Esophagus squamous epithelium (tissue), 5 donors: ENCODE measurements at places on chromosomes 5 and 9.

- no peaks in the 10 kb centered on the region for H3K27me3 ChIP-seq
- H3K4me3 ChIP-seq = no peak within 1 kb of the TSS
- H3K4me1 ChIP-seq = no peaks in the 10 kb centered on the region
- DNase-seq = no peak
- H3K36me3 ChIP-seq = no peaks in the 10 kb centered on the region
These were observed at the start of gene HSPB3 for GRCh38 chr5:54455413-54456157. Gene HSPB3, plus strand, starts transcription at chr5:54455699. Its CDS starts 91 bp downstream, at chr5:54455790.

GRCh38 chr5:177142098-177142611 lies 8.6 kb downstream of the NSD1 start:
- peaks cover 5% of the 10 kb centered on the region for H3K4me1 ChIP-seq
- no peaks in the 10 kb centered on the region for H3K27me3 ChIP-seq
- no peak for DNase-seq
- H3K36me3 ChIP-seq = peaks cover 6% of the 10 kb centered on the region
- H3K4me3 ChIP-seq = no peak overlapping the region

GRCh38 chr9:120465685-120466407 lies 114.1 kb downstream of the CDK5RAP2 start:
- no peaks in the 10 kb centered on the region for H3K27me3 ChIP-seq
- H3K36me3 ChIP-seq = no peaks in the 10 kb centered on the region
- H3K4me3 ChIP-seq = no peak overlapping the region

DNA sequence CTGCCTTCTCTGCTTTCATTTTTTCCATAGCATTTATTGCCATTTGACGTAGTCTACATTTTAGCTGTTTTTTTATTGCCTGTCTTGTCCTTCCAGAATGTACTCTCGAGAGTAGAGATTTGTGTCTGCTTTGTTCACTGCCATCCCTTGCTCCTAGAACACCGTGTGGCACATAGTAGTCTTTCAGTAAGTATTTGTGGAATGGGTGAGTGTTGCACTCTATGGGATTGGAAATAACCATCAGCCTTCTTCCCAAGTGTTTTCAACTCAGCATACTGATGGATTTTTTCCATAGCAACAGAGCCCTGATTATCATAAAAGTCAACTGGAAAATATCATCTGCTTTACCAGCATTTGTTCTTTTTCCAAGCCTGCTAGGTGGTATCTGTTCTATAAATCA lies 462.6 kb downstream of the ENC1 start:
- H3K27me3 ChIP-seq = no peaks in the 10 kb centered on the region
- DNase-seq = no peak
- H3K4me1 ChIP-seq = no peaks in the 10 kb centered on the region
- no peak overlapping the region for H3K4me3 ChIP-seq
- H3K27ac ChIP-seq = no peak overlapping the region
- no peaks in the 10 kb centered on the region for H3K36me3 ChIP-seq

DNA sequence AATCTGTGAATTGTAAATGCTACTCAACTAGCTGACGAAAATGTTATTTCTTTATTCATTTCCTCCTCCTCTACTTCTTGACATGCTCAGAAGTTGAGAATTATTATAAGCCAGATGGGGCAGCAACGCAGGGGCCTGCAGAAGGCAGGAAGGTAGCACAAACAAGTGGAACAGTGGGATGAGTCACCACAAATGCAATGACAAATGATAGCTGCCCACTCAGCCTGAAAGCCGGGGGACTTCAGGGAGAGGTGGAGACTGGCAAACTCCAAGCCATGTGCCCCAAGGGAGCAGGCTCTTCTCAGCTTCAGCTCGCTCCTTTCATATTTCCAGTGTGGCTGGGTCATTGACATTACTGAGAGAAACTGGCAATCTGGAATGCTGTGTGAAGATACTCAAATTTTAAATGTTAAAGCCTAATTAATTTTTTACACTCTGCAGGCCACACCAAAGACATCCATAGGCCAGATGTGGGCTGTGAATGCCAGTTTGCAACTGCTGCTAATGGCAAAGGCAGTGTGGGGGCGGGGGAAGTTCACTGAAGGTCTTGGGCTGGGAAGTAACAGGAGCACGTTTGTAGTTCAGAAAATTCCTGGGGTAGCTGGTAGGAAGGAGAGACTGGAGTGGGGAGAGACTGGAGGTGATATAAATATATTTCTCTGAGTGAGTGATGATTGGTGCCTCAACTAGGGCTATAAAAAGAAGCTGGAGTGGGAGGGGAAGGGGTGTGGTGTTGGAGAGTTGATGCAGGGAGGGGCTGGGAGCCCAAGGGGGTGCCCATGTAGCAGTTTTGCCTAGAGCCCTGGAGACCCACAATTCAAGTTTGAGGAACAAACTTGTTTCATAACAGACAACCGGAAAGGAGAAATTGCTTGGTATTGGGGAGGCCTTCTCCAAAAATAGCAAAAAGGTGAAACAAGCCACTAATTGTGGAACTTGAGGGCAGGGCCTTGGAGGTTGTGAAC lies 20.8 kb upstream of the ADRB2 start:
- no peak overlapping the region for H3K27ac ChIP-seq
- no peak for DNase-seq
- H3K27me3 ChIP-seq = no peaks in the 10 kb centered on the region
- no peak overlapping the region for H3K4me3 ChIP-seq

- no peak overlapping the region for H3K27ac ChIP-seq
- H3K4me3 ChIP-seq = no peak overlapping the region
- peaks cover 100% of the 10 kb centered on the region for H3K36me3 ChIP-seq
- no peaks in the 10 kb centered on the region for H3K4me1 ChIP-seq
These were observed 103.1 kb downstream of the SERINC5 start for GRCh38 chr5:80152778-80153177.

DNA sequence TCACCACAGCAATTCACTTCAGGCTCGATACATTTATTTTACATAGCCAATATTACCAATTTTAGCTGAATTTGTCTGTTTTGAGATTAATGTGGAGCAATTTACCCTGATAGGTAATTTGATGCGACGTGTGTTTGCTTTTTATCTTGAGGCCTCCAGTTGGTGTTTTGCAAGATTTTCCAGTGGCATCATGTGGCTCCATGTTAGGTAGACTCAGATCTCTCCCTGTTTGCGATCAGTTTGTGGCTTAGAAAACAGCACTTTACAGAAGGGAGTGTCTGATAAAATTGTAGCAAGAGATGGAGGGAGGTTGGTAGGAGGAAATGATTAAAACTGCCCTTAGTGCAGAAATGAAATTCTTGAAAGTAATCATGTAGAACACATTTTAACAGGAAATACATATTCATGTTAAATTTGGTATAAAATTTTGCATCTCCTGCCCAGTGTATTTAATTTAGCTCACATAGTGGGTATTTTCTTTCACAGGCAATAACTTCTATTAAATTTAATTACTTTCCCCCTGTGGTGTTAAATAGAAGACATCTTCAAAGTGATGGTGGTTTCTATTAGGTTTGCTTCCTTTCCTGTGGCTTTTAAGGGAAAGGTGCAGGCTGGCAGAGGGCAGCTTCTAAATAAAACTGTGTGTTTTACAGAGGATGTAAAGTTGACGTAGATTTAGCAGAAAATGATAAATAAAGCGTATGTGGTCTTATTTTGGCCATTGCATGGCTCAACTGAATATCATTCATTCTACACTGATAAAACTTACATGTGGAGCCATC lies 135.8 kb downstream of the KDM4C start:
- no peaks in the 10 kb centered on the region for H3K27me3 ChIP-seq
- DNase-seq = no peak
- H3K4me1 ChIP-seq = no peaks in the 10 kb centered on the region
- H3K27ac ChIP-seq = no peak overlapping the region
- no peak overlapping the region for H3K4me3 ChIP-seq
- no peaks in the 10 kb centered on the region for H3K36me3 ChIP-seq

- no peak overlapping the region for H3K4me3 ChIP-seq
- H3K27me3 ChIP-seq = peaks cover 7% of the 10 kb centered on the region
- no peak overlapping the region for H3K27ac ChIP-seq
- no peaks in the 10 kb centered on the region for H3K36me3 ChIP-seq
These were observed 113.5 kb upstream of the SPOCK1 start for GRCh38 chr5:137612576-137612975.

GRCh38 chr9:136673975-136674785 lies 11.5 kb downstream of the EGFL7 start:
- peaks cover 4% of the 10 kb centered on the region for H3K4me1 ChIP-seq
- H3K36me3 ChIP-seq = peaks cover 3% of the 10 kb centered on the region
- peaks cover 7% of the 10 kb centered on the region for H3K27me3 ChIP-seq

GRCh38 chr9:71383308-71383940 lies 262.0 kb upstream of the TRPM3 start:
- H3K4me3 ChIP-seq = no peak overlapping the region
- H3K27me3 ChIP-seq = no peaks in the 10 kb centered on the region

DNA sequence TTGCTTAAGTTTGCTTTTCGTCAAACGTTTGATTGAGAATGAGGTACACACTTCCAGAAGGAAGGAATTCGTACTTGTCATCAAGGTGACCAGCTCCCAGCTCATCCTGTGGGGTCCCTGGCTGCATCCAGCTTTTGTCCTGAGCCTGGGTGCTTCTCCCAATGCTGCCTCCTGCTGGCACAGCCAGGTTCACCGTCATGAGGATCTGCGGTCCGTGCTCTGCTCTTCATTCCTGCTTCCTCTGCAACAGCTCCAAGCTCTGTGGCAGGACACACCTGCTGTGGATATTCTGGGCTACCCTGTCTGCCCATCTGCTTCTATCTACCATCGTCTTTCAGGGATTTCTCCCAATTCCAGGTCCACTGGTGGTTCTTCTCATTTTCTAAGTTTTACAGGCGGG lies 13.3 kb upstream of the UBE2QL1 start:
- no peaks in the 10 kb centered on the region for H3K36me3 ChIP-seq
- no peak overlapping the region for H3K4me3 ChIP-seq
- no peaks in the 10 kb centered on the region for H3K4me1 ChIP-seq
- DNase-seq = no peak
- H3K27me3 ChIP-seq = peaks cover 38% of the 10 kb centered on the region

DNA sequence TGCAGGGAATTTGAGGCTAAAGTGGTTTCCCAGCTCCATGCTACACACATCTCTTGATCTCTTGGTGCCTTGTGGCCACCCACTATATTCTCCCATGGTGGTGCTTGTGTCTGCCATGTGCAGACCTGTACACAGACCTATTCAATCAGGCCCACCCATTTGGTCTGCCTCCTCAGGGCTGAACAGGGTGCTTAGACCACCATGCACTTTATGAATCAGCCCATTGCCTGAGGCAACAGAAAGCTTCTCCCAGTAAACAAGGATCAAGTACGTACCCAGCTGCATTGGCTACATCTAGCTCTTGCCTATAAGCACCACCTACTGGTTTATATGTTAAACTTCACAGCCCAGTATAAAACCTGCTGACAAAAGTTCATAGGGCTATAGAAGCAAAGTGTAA lies 664.3 kb upstream of the EDIL3 start:
- H3K4me1 ChIP-seq = no peaks in the 10 kb centered on the region
- no peak overlapping the region for H3K27ac ChIP-seq
- H3K27me3 ChIP-seq = no peaks in the 10 kb centered on the region
- DNase-seq = no peak

GRCh38 chr9:89844535-89844934 lies 239.7 kb downstream of the GADD45G start:
- no peak overlapping the region for H3K4me3 ChIP-seq
- no peaks in the 10 kb centered on the region for H3K36me3 ChIP-seq
- H3K27me3 ChIP-seq = no peaks in the 10 kb centered on the region
- H3K27ac ChIP-seq = no peak overlapping the region
- no peak for DNase-seq

- H3K4me1 ChIP-seq = peaks cover 17% of the 10 kb centered on the region
- H3K36me3 ChIP-seq = peaks cover 3% of the 10 kb centered on the region
- no peaks in the 10 kb centered on the region for H3K27me3 ChIP-seq
- no peak for DNase-seq
- H3K4me3 ChIP-seq = no peak overlapping the region
These were observed 68.8 kb upstream of the FCN2 start for GRCh38 chr9:134811673-134812342.

DNA sequence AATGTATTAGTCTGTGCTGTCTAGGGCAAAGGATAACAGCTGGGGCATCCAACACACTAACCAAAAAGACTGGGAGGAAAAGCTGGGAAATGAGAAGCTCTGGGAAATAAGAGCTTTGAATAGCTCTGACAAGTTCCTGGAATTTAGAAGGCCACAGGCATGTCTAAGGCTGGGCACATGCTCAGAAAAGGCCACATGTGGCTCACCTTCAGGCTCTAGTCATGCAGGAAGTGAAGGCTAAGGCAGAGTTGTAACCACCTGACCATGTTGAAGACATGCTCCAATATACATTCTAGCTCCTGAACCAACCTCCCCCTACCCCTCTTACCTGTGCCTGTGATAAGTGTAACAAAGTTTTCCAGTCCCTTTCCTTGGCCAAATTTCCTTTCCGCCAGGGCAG lies 31.7 kb downstream of the CLTA start:
- no peak for DNase-seq
- peaks cover 23% of the 10 kb centered on the region for H3K36me3 ChIP-seq
- H3K4me1 ChIP-seq = no peaks in the 10 kb centered on the region
- H3K4me3 ChIP-seq = no peak overlapping the region

DNA sequence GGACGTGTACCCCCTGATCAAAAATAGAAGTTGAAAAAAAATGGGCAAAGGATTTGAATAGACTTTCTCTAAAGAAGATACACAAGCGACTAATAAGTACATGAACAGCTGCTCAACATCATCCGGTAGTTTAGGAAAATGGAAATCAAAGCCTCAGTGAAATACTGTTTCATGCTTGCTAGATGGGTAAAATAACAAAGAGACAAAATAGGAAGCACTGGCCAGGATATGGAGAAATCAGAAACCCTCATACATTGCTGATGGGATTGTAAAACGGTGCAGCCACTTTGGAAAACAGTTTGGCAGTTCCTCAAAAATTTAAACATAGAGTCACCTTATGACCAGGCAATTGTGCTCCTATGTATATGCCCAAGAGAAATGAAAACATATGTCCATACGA lies 65.0 kb upstream of the SUB1 start:
- H3K4me3 ChIP-seq = no peak overlapping the region
- no peak for DNase-seq
- no peak overlapping the region for H3K27ac ChIP-seq

GRCh38 chr5:103216137-103216536 lies 42.4 kb upstream of the MACIR start:
- H3K27ac ChIP-seq = no peak overlapping the region
- H3K27me3 ChIP-seq = no peaks in the 10 kb centered on the region
- DNase-seq = no peak
- no peak overlapping the region for H3K4me3 ChIP-seq
- no peaks in the 10 kb centered on the region for H3K36me3 ChIP-seq

DNA sequence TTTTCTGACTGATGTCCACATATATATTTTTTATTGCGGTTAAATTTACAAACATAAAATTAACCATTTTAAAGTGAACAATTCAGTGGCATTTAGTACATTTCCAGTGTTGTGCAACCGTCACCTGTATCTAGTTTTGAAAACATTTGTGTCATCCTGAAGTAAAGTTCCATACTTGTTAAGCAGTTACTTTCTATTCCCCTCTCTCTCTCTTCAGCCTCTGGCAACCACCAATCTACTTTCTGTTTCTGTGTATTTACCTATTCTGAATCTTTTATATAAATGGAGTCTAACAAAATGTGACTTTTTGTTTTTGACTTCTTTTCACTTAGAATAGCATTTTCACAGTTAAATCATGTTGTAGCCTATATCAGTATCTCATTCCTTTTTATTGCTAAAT lies 480.1 kb upstream of the SMARCA2 start:
- H3K4me1 ChIP-seq = peaks cover 18% of the 10 kb centered on the region
- H3K4me3 ChIP-seq = no peak overlapping the region
- no peaks in the 10 kb centered on the region for H3K36me3 ChIP-seq
- H3K27ac ChIP-seq = no peak overlapping the region
